ENCODE measurements at places on chromosomes 4 and X. TPM values are rescaled to one million over a fixed set of nuclear protein-coding genes. Genes with fewer than 3 reads are reported as not detected.

The RTL9 gene
- total RNA-seq = 0.09 TPM

The GRPR gene
- total RNA-seq = 0.13 TPM

The ZDHHC15 gene
- not detected for total RNA-seq

The GAGE2A gene
- total RNA-seq = not detected
